ENCODE measurements at places on chromosomes 16 and 17. TPM values are rescaled to one million over a fixed set of nuclear protein-coding genes. Genes with fewer than 3 reads are reported as not detected.

GPT2 gene
- total RNA-seq, result 15.2 TPM

UNC119 gene
- total RNA-seq, result 61.1 TPM

TUFM gene
- 107 TPM for total RNA-seq

CTRB2 gene
- not detected for total RNA-seq

NPIPB6 gene
- total RNA-seq, result 0.60 TPM

KRT32 gene
- total RNA-seq, result not detected

- no peak for DNase-seq
Observed at GRCh38 chr17:61555127-61555566, 35.9 kb downstream of the NACA2 start.

GRCh38 chr17:76432004-76432403 is 20.9 kb downstream of the UBE2O start:
- DNase-seq, result no peak

DNA sequence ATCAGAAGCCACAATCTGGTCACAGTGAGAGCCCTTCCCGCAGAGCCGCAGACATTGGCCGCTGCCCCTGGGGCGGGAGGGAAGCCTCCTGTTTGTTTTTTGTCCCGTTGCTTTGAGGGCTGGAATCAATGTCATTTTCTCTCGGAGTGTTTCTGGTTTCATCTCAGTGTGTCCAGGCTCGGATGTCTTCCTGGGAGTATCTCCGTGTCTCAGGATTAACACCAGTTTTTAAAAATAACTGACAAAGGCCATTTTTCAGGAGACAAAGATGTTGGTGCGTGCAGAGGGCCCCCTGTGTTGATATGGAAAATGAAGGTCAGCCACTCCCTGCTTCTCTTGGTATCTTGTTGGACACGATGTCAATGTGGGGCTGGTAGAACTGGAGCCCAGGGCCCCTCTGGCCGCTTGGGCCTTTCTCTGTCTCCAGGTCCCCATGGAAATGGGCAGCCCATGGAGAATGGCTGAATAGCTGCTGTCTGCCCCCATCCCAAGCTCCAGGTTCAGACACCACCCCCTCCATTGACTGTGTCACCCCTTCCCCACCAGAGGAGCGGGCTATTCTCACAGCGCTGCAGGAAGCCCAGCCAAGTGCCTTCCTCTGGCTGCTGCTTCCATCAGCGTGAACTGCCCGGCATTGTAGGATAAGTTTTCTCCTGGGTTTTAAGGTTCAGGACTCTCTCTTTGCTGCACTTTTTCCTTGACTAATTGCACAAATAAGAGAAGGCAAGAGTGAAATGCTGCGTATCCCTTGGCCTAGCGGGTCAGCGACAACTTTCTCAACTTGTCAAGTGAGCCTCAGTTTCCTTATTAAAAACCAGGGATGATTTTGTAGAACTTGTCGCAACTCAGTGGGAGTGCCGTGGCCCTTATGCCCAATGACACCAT is 72.2 kb upstream of the METTL9 start:
- no peak for DNase-seq

GRCh38 chr17:44820631-44821212 is 9.4 kb downstream of the GJC1 start:
- DNase-seq, result no peak

GRCh38 chr16:72884573-72884972 is 163.4 kb downstream of the ZFHX3 start:
- no peak for DNase-seq

GRCh38 chr17:44773140-44773539 is 14.4 kb downstream of the ADAM11 start:
- DNase-seq, result no peak

DNA sequence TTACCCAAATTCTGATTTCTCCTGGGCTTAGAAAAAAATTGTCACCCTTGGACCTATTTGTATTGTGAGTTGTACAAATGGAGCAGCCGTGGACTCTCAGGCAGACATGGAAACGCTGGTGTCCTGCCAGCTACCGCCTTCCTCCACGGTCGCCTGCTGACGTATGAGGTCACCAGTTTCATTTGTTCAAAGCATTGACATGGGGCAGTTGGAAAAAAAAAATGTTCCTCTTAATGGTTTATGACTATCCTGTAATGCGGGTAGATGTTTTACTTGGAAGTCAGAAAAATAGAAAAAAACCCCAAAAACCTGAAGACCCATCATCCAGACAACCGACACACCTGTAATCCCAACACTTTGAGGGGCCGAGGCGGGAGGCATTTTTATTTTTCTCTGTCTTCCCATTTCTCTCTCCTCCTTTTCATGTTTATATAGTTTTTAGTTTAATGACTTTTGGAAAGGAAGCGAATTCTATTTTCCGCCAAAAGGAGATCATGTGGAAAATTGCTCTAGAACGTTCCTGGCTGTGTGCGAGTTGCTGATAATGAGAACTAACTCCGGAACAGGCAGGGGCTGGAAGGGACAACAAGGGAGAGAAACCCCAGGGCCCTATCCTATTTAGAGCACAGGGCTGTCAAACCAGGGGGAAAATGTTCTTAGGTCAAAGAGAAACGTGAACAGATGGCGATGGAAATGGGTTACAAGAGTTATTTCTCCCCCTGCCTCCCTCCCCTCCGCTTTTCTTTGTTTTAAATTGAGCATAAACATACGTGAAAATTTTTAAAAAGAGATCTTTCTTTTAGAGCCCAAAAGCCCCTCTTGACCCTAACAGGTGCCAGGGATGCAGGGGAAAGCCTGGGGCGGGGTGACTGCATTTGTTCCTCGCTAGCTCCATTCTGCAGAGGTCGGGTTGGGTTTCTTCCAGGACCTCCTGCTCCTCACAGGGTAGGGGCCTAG is 13.7 kb downstream of the DNAH17 start:
- no peak for DNase-seq

DNA sequence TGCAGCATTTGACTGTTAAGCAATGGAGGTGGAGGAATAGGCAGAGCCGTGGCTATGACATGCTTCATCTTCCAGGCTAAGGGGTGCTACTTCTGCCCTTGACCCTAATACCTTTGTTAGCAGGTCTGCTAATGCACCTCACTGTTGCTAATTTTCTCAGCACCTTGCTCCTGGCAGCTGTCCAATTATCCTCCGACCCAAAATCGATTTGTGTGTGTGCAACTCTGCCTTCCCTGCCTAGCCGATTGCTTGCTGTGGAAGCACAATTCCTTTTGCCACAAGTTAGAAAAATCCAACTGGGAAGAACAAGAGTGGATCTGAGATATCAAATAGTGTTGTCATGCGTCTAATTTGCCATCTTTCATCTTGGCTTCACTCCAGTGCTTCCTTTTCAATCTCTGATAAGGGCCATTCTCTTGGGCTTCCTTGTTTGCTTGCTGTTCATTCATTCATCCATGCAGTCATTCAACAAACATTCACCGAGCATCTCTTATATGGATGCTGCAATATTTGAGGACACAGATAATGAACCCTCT is 422.8 kb downstream of the RBFOX1 start:
- DNase-seq, result no peak

GRCh38 chr17:49995055-49995738 is at the start of gene DLX3:
Gene DLX3, minus strand, starts transcription at chr17:49995224. Its CDS starts 226 bp downstream, at chr17:49994998.
- peak; percentile 25 for DNase-seq

GRCh38 chr16:12323007-12323758 is 346.6 kb downstream of the SNX29 start:
- peak; percentile 48 for DNase-seq

GRCh38 chr17:72567774-72568173 is 447.0 kb downstream of the SOX9 start:
- DNase-seq, result no peak

DNA sequence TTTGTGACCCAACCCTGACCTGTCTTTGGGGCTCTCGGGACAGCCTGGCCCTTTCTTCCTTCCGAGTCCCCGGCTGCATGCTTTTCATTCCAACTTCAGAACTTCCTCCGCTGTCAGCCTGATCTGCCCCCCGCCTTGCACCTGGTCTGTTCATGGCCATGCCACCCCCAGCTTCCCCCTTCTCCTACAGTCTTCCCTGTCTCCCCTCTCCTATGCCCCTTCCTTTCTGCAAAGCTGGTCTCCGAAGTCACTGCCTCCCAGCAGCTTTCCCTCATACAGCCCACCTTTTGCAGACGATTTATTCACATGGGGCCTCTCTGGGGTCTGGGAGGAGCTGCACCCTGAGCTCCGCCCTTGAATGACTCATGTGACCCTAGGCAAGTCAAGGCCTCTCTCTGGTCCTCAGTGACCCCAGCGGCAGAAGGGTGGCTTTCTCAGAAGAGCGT is 47.1 kb upstream of the SDK2 start:
- peak; percentile 5 for DNase-seq
